ENCODE measurements at places on chromosomes 7 and 10.

DNA sequence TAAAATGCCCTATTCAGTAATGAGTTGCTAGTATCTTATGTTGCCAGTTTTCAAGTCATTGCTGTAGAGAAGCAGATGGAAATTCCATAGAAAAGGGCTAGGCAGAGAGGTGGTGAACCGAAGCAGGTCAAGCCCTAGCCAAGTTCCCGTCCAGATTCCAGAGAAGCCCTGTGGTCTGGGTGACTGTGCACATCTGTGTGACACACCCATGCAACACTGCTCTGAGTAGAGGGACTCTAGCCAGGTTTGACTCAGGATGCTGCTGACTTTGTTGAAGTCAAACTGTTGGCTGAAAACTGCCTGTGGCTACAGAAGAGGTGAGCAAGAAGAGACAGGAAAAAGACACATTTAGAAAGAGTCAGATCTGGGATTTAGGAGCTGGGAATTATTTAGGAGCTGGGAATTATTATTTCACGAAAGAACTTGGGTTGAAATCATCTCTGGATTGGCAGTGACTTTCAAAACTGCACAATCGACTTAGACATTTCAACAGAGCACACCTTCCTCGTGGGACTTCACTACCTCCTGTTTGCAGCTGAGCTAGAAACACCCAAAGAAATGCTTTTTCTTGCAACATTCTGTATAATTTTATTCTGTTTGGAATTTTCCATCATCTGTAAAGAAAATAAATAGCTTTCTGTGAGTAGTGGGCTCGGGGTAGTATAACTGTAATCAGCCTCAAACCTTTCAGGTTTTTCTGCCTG lies 149.1 kb upstream of the PRKCQ start:
- DNase-seq, result no peak

- no peak for DNase-seq
These were observed 225.5 kb downstream of the PLXNA4 start for GRCh38 chr7:132350741-132351140.

DNA sequence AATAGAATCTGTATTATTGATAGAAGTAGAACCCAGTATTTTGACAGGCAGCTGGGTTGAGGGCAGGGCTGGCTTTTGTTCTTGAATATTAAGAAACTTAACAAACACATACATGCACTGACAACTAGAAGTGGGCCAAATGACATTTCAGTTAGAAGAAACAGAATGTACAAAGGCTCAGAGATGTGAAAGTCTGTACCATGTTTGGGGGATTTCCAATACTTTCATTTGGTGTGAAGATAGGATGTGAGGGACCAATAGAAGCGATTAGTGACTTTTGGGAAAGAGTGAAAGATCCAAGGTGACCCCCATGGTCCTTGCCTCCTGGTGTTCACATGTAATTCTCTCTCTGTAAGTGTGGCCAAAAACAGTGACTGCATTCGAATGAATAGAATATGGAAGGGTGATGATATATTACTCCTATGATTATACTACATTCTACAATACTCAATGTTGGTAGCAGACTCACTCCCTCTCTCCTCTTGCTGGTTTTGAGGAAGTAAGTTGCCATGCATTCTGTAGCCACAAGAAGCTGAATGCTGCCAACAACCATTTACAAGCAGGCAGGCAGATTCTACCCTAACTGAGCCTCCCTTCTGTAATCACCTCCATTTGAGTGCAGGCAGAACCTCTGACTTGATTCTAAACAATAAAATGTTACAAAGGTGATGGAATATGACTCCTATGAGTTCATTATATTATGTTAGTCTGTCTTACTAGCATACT lies 151.4 kb downstream of the TMEM168 start:
- DNase-seq, result no peak

GRCh38 chr7:122887198-122887597 lies 938 bp upstream of the CADPS2 start:
- DNase-seq, result no peak

- no peak for DNase-seq
These were observed 13.5 kb downstream of the EFCAB10 start for GRCh38 chr7:105567821-105568220.

DNA sequence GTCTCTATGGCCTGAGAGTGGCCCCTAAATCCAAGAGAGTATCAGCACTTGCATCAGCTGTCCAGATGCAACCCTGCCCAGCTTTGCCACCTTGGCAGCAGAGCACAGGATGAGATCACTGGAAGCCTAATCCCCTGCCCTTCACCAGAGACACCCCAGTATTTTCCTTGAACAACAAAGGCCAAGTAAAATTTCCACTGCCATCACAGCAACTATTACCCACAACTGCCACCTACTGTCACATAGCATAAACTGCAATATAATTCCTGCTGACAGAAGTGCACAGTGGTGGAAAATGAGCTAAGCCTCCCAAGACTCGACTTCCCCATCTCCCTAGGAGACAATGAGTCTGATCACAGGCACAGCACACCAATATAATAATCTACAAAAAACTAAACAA lies 462.8 kb upstream of the ZWINT start:
- no peak for DNase-seq

DNA sequence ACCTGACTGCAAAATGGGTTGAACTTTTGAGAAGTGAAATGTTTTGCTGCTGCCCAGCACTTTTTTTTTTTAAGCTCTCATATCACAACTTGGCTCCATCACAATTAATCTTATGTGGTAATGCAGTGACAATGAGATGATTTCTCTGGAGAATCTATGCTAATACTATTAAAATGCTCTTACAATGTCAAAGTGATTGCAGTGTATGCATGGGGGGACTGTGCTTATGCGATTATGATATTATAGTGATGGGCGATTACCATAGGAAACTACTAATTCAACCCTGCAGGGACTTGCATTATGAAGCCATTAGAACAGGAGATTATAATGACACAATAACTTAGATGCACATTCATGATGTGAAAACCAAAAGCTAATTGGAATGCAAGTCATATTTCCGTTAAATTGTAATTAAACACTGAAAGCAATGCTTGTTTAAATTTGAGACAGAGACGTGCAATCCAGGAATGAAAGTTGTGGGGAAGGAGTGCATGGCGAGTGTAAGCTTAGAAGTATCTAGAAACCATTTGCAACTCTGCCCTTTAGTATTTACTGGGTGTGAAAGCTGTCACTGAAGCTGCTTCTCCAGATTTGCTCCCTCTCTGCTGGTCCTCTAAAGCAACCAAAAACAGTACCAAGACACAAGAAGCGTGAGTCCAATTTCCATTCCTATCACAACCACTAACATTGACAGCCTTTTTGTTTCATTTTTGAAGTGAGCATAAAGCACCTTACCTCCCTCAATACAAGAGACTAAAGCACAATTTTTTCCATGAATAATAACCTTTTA lies 21.6 kb downstream of the PTER start:
- no peak for DNase-seq

DNA sequence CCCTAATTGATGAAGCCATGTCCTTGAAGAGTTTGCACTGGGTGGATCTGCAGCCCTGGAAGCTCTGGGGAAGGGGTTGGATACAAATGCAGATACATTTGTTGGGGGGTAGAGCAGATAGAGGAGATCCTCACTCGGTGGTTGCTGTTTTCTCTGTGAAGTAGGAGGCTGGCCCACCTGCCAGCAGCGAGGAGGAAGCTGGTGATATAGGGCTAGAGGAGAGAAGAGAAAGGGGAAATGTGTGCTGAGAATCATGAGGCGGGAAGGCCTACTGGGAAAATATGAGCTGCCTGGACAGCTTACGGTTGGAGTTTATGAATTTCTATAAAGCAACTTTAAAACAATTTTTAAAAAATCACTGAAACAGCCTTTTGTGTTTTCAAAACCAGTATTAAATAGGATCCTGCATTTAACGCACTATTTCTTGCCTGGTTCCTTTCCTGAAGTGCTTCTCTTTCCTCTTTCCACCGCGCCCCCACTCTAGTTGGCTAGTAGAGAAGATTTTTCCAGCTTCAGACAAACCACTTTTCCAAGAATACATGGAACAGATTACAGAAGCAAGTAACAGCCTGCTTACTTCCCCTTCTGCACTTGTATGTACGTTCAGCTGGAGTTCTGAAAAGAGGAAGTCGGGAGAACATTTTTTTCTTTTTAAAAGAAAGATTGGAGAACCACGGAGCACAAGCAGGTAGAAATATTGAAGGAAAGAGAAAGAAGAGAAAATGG lies 100.6 kb upstream of the GLCCI1 start:
- no peak for DNase-seq

All from NCI-H524 treated with DMSO at 0.1 percent for 48 hours (cell line).